GM19239 (cell line): ENCODE measurements at places on chromosomes 6 and 20.

- no peak for DNase-seq
These were observed 13.2 kb downstream of the MAP1LC3A start for GRCh38 chr20:34571753-34572152.

DNA sequence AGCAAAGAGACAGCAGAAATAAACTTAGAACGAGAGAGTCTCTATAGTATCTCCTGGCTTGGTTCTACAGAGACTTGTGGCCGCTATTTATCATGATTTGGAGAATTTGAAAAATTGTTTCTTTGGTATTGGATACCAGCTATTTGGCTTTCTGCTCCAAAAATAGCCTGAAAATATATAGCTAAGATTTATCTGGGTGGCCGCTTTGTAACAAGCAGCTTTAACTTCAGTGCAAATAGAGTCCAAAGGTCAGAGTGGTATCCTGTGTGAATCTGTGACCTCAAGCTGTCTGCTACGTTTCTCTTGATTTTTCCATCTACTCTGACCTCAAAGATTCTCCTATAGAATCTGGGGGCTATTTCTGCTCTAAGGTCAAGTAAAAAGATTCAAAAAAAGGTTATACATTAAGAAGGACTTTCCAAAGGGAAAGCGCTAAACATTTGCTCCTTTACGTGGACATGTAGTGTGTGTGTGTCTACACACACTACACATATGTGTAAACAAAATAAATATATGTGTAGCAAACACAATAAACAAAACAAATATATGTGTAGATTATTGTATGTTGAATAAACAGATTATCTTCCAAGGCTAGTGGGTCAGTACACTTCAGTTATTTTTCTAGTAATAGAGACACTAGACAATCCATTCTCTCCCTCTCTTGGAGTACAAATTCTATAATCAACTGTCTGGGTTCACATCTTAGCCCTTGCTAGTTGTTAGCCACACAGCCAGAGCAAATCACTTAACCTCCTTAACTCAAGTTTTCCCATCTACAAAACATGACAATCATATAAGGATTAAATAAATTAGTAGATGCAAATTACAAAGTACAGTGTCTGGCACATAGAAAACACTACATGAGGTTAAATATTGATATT lies 40.8 kb downstream of the CHD6 start:
- DNase-seq: peak; percentile 24

GRCh38 chr6:13411484-13411883 lies 75.9 kb downstream of the GFOD1 start:
- DNase-seq: no peak

- DNase-seq: no peak
These were observed 461 bp upstream of the HNF4A start for GRCh38 chr20:44354979-44355497.

DNA sequence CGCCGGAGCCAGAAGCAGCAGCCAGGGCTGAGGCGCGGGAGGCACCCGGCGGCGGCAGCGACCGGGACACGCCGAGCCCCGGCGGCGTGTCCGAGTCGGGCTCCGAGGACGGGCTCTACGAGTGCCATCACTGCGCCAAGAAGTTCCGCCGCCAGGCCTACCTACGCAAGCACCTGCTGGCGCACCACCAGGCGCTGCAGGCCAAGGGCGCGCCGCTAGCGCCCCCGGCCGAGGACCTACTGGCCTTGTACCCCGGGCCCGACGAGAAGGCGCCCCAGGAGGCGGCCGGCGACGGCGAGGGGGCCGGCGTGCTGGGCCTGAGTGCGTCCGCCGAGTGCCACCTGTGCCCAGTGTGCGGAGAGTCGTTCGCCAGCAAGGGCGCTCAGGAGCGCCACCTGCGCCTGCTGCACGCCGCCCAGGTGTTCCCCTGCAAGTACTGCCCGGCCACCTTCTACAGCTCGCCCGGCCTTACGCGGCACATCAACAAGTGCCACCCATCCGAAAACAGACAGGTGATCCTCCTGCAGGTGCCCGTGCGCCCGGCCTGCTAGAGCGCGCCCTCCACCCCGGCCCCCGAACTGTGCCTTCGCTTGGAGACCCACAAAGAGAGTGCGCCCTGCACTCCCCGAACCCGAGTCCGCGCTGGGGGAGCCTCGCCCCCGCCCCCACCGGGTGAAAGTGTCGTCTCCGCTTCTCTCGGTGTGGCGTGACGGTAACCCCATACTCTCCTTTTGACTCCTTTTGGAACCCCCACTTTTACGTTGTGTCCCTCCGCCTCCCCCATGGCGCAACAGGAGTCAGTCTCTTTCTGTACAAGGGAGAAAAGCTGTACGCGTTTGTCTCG lies 1.6 kb downstream of the INSM1 start:
- DNase-seq: no peak

DNA sequence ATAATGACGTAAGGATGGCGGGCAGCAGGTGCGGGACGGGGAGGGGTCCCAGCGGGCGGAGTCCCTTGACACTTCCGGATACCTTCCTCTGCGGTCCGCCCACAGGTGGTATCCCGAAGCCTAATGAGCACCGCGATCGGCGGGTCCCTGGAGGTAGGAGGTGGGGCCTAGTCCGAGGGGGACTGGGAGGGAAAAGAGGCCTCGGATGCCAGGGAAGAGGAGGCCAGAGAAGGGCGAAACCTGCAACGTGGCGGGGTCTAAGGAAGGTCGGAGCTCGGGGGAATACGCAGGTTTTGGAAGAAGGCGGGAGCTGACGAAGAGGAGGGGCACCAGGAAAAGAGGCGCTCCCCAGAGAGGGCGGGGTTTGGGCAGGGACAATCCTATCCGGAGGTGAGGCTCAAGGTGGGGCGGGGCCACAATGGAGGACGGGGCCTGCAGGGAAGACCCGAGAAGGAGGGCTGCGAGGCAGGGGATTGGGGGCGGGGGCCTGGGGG lies 3.7 kb downstream of the PRSS16 start:
- DNase-seq: peak; percentile 56

GRCh38 chr6:54238396-54238795 lies 69.8 kb upstream of the TINAG start:
- no peak for DNase-seq

GRCh38 chr20:14576196-14576877 lies 238.9 kb upstream of the FLRT3 start:
- no peak for DNase-seq

DNA sequence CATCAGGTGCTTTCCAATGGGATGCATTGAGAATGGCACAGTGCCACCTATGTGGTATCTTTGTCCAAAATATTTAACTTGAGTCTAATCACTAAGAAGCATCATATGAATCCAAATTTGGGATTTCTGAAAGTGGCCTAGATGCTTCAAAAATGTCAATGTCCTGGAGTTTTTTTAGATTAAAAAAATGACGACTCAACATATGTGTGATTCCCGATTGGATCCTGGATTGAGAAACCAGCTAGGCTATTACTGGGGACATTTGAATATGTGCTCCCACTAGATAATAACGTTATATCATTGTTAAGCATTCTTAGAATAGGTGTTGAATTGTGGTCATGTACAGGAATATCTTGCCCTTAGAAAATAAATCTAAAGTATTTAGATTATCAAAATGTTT lies 189.2 kb downstream of the TBXT start:
- no peak for DNase-seq

DNA sequence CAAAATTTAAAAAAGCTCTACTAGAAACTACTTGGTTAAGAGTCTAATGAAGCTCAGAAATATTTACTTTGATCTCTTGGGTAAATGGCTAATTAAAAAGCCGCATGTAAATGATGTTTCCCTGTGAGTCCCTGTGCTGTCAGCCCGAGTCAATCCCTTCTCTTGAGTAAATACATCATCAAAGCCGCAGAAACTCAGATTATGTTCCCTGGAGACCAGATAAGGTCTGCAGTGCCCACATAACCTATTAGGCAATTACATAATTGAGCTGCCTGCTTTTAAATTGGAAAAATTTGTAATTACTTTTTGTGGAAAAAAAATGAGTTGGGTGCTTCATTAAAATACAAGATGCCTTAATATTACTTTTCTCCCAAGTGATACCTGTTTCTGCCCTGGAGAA lies 83.1 kb downstream of the KIZ start:
- no peak for DNase-seq

DNA sequence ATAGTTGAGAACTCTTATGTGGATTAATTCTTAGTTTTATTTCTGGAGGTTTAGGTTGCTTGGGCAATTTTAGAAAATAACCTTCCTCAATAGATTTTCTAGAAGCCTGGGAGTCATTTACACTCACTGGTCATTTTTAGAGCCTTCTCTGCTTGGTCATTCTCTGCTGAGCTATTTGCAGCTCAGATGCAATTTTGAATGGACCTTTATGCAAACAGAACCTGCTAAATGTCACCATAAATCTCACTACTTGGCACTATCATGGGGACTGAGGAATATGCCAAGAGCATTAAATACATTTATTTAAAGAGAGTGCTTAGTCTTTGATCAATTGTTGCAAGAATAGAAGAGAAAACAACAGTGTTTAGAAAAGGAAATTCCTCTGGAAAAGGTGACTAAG lies 154.0 kb downstream of the CLVS2 start:
- DNase-seq: no peak

DNA sequence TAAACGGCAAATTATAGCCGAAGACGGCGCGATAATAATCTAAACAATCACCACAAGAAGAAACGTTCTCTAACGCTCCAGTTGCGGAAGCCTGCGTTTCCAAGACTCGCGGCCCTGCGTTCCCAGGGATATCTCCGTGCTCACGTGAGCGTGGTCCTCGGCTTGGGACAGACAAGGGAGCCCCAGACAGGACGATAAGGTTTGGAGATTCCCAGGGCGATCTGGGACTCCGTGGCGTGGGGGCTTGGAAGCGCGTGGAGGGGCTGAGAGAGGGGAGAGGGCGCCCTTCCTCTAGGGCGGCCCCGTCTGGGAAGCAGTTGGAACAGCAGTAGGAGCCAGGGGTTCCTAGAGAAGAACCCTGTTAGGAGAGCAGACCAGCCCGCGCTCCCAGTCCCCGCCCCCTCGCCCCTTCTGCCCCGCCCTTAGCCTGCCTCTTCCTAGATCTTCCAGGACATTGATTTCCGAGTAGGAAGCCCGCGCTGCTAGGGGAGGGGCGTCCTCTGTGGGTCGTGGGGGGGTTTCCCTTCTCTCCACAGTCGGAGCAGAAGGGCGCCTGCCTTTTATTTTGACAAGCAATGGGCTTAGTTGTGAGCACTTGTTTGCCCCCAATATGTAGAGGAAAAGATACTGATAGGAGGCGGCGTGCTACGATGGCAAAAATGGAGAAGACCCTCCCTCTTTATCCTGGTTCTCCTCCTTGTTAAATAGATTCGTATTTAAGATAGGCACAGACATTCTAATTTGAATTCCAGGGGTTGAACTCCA lies 10.6 kb downstream of the NRN1 start:
- DNase-seq: no peak

DNA sequence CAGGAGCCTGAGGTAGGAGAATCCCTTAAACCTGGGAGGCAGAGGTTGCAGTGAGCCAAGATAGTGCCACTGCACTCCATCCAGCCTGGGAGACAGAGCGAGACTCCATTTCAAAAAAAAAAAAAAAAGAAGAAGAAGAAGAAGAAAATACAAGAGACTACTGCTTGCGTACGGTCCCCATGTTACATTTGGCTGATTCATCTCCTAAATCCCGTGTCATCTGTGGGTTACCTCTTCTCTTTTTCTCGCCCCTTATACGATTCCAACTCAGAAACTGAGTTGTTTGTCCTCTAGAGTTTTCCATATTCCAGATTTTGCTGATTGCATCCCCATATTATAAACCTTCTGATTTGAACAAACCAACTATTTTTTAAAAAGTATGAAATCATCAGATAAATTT lies 62.4 kb upstream of the NELFCD start:
- DNase-seq: no peak

DNA sequence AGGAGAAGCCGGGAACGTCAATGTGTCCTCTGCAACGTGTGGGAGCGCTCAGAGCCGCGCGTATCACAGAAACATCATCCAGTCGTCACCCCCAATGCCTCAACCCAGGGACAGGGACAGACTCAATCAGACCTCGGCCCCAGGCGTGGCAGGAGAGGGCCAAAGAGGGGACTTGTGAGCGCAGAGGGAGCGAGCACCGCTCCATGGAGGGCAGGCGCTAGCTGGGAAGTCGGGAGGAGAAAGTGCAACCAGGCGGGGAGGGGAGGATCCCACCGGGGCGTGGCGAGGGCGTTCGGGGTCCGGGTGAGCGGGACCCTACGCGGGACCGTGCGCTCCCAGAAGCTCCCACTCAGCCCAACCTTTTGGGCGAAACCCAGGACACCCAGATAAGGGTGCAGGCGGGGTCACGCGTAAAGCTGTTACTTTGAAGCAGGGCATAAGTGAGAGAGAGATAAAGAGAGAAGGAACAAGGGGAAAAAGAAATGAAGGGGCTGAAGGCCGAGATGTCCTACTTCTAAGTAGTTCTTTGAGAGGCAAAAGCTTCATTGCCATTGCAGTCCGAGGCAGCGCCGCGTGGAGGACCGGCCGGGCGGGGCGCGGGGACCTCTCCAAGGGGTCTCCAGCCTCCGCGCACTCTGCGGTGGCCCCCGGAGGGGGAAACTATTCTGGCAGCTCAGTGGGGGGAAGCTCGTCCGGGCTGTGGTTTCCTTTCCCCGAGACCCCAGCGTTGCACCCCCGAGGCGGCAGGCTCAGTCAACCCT lies 862 bp upstream of the SOBP start:
- DNase-seq: peak; percentile 35

- DNase-seq: no peak
These were observed 140.9 kb downstream of the GJA10 start for GRCh38 chr6:90035047-90035723.

DNA sequence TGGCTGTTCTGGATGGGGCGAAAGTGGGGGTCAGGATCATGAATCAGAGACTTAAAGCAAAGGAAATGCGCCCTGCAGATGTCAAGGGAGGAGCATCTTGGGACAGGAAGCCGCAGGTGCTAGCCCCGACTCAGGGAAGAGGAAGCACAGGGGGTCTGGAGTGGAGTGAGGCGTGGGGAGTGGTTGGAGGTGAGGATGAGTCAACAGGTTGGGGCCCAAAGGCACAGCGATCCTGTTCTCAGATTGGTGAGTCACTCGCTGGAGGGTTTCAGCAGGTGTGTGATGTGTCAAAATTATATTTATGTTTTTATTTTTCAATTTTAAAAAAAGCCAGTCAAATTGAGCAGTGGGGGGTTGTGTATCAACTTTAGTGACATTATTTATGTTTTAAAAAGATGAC lies 19.0 kb downstream of the PACSIN1 start:
- DNase-seq: no peak

DNA sequence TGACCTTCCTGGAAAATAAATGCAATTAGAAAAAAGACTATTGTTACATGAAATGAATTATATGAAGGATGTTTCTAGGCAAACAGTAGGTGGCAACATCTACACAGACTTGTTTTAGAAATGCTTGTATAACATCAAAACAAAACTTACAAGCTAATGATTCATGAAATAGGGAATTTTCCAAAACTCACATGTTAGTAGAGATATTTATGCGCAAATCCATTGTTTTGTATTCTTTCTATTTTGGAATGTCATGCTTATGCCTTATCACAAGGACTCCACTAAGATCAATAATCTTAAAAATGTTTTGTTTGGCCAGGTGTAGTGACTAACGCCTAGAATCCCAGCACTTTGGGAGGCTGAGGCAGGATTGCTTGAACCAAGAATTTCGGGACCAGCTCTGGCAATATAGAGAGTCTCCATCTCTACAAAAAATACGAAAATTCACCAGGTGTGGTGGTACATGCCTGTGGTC lies 32.3 kb upstream of the LGSN start:
- DNase-seq: no peak
